Activated naive CD8-positive, alpha-beta T cell treated with anti-CD3 and anti-CD28 coated beads, Interleukin-2, amount 10 ng/mL, durations not matched to agents 7 days and 5 days (primary cell): ENCODE measurements at places on chromosomes 1 and 21. TPM values are rescaled to one million over a fixed set of nuclear protein-coding genes. Genes with fewer than 3 reads are reported as not detected.
A peak's percentile ranks its signal among the peaks of the same experiment; 100 is the strongest.

DNA sequence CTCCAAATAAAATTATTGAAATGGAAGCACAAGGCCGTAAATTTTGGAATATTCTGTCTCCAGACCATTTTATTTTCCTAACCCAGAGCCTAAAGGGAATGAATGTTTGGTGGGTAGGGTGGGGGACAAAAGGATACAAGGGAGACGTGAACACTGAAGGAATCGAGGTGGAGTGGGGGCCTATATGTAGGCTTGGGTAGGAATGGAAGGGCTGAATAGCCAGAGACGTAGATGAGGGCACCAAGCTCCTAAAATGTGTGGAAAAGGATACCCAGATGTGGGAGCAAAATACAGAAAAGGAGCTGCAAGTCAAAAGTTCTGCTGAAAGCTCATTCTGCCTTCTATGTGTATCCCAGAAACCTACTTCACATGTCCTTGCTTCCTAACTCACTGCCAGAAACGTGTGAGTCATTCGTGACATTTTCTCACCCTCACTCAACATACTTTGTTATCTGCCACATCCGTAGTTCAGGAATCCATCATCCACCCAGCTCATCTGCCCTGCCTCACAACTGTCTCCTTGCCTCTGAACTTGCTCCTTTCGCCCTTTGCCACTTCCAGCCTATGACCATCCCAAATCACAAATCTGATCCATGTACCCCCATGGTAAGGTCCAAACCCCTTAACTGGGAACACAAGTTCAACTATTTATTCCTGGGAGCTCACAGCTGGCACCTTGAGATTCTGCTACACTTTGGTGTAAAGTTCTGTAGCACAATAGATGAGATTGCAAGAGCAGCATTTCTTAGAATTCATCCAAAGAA, 84.1 kb upstream of the PRDX6 start:
- DNase-seq: no peak
- H3K4me1 ChIP-seq: no peaks in the 10 kb centered on the region
- H3K27ac ChIP-seq: no peak overlapping the region
- peaks cover 3% of the 10 kb centered on the region for H3K36me3 ChIP-seq
- H3K4me3 ChIP-seq: no peak overlapping the region
- H3K27me3 ChIP-seq: no peaks in the 10 kb centered on the region

GRCh38 chr1:46102769-46103476, 29.5 kb downstream of the PIK3R3 start:
- DNase-seq: no peak
- H3K36me3 ChIP-seq: peaks cover 1% of the 10 kb centered on the region
- no peak overlapping the region for H3K4me3 ChIP-seq
- no peak overlapping the region for H3K27ac ChIP-seq
- peaks cover under 1% of the 10 kb centered on the region for H3K4me1 ChIP-seq

GRCh38 chr1:230163205-230163604, 96.2 kb downstream of the GALNT2 start:
- H3K36me3 ChIP-seq: no peaks in the 10 kb centered on the region
- DNase-seq: no peak
- H3K27ac ChIP-seq: no peak overlapping the region
- H3K27me3 ChIP-seq: no peaks in the 10 kb centered on the region
- H3K4me1 ChIP-seq: peaks cover 7% of the 10 kb centered on the region

Gene CLCNKA
- total RNA-seq: not detected

Gene ATAD3C
- 1.7 TPM for total RNA-seq

Gene KCNA2
- total RNA-seq: 1.6 TPM

Gene FAM151A
- total RNA-seq: not detected

Gene BCAN
- total RNA-seq: not detected

Gene OR2L2
- total RNA-seq: 0.06 TPM

GRCh38 chr1:201663491-201664113, 124.7 kb downstream of the NAV1 start:
- no peak overlapping the region for H3K27ac ChIP-seq
- no peaks in the 10 kb centered on the region for H3K4me1 ChIP-seq
- no peak for DNase-seq
- no peak overlapping the region for H3K4me3 ChIP-seq
- H3K36me3 ChIP-seq: no peaks in the 10 kb centered on the region
- H3K27me3 ChIP-seq: no peaks in the 10 kb centered on the region

- H3K36me3 ChIP-seq: peaks cover 3% of the 10 kb centered on the region
- H3K4me3 ChIP-seq: peak overlapping the region; percentile 97
- no peak for DNase-seq
- H3K4me1 ChIP-seq: peaks cover 25% of the 10 kb centered on the region
- peak overlapping the region; percentile 88 for H3K27ac ChIP-seq
- no peaks in the 10 kb centered on the region for H3K27me3 ChIP-seq
Measured at GRCh38 chr1:202143768-202144401, 652 bp downstream of the ARL8A start.

DNA sequence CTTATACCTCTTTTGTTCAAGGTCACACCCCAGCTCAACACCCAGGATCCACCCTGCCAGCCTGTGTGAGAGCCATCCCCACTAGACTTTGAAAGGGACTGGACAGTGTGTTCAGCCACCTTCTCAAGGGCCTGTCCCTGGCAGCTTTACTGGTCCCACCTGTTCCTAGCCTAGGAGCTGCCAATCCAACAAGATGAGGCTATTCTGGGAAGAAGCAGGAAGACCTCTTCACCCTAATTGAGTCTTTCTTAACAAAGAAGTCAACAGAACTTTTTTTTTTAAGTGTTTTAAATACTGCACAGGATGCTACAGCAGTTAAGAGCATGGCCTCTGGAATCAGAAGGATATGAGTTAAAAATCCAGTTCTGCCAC, 95.8 kb upstream of the HOOK1 start:
- no peak for DNase-seq
- H3K4me1 ChIP-seq: no peaks in the 10 kb centered on the region
- no peaks in the 10 kb centered on the region for H3K27me3 ChIP-seq

Gene CERS2
- 153 TPM for total RNA-seq

GRCh38 chr1:56954664-56955063, 11.2 kb downstream of the C8B start:
- DNase-seq: no peak
- no peaks in the 10 kb centered on the region for H3K4me1 ChIP-seq
- H3K4me3 ChIP-seq: no peak overlapping the region
- no peak overlapping the region for H3K27ac ChIP-seq
- H3K36me3 ChIP-seq: no peaks in the 10 kb centered on the region

GRCh38 chr1:63674238-63674864, 81.1 kb downstream of the PGM1 start:
- no peak for DNase-seq
- H3K27me3 ChIP-seq: no peaks in the 10 kb centered on the region
- H3K4me1 ChIP-seq: peaks cover 3% of the 10 kb centered on the region

DNA sequence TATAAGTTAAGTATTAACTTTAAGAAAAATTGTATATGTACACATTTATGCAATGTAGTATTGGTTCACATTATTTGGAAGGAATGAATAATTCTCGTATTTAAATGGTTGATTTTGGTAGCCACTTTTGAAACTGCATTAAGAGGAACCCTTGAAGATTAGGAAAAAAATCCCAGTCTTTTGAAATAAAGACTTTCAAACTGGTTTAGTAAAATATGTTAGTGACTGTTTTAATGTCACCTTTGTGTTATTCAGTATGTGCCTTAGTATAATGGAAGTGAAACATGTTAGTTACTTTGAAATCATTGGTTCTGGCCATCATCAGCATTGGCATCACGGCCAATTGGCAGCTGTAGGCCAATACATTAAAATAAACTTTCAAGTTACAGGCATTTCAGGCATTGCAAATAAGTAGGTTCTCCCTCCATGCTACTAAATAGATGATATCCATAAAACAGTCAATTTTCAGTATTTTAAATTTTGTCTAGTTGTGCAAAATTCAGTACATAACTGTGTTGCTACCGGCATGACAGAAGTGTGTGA, 4.4 kb downstream of the MIER1 start:
- DNase-seq: no peak
- peak overlapping the region; percentile 91 for H3K27ac ChIP-seq
- H3K27me3 ChIP-seq: no peaks in the 10 kb centered on the region
- peaks cover 16% of the 10 kb centered on the region for H3K36me3 ChIP-seq
- peaks cover 51% of the 10 kb centered on the region for H3K4me1 ChIP-seq

DNA sequence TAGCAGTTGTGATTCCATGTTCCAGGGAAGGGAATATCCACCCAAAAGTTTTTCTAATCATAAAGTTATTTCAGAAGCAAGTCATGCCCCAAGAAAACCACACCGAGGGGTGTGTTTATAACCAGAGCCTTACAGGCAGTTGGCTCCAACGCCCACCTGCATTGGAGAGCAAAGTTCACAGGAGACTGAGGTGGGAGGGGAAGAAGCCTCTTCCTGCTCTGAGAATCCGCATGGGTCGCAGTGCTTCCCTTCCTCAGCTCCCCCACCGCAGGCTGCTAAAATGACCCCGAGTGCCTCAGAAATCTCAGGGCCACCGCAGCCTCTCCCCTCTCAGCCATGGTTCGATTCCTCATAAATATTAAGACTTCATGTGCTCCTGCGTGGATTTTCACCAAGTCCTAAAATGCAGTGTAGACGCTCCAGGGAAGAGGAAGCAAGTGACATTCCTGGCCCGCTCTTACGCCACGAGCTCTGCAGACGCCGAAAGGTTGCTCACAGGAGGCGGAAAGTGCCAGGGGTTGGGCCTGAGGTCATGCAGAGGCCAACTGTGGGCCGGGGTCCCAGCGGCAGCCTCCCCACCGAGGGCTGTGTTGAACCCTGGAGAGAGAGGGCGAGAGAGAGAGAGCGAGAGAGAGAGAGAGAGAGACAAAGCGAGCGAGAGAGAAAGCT, 13.4 kb upstream of the SPSB1 start:
- peaks cover 3% of the 10 kb centered on the region for H3K27me3 ChIP-seq
- H3K4me3 ChIP-seq: peak overlapping the region; percentile 18
- H3K36me3 ChIP-seq: peaks cover 4% of the 10 kb centered on the region

GRCh38 chr1:48619539-48619938, 147.5 kb upstream of the SPATA6 start:
- H3K4me1 ChIP-seq: peaks cover 13% of the 10 kb centered on the region
- H3K27me3 ChIP-seq: peaks cover 22% of the 10 kb centered on the region
- no peak overlapping the region for H3K4me3 ChIP-seq

GRCh38 chr21:44726826-44727225, 15.5 kb upstream of the TSPEAR start:
- peaks cover 39% of the 10 kb centered on the region for H3K27me3 ChIP-seq
- no peaks in the 10 kb centered on the region for H3K36me3 ChIP-seq
- no peak for DNase-seq
- no peak overlapping the region for H3K27ac ChIP-seq
- no peak overlapping the region for H3K4me3 ChIP-seq

Gene DFFA
- total RNA-seq: 31.9 TPM

DNA sequence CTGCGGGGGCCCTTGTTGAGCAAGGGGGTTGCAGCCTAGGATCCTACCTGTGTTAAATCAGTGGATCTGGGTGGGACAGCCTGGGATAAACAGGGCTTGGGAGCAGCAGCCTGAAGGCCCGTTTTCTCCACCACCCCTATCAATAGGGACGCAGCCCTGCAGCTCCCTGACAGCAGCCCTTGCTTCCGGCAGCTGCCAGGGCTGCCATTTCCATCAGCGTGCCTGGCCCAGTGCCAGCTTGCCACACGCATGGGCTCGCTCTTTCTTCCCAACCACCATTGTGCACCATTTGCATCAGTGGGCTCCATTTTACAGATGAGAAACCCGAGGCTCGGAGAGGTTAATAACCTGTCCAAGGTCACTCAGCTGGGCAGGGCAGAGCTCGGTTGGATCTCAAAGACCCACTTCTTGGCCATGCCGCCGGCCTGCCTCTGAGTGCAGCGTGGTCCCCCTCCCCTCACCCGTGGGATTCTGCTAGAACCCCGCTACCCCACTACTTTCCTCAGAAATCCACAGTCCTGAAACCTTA, 3.8 kb downstream of the WNT4 start:
- H3K36me3 ChIP-seq: no peaks in the 10 kb centered on the region
- no peak overlapping the region for H3K27ac ChIP-seq
- no peak for DNase-seq
- H3K4me3 ChIP-seq: no peak overlapping the region

GRCh38 chr1:167472752-167473521, 45.4 kb downstream of the CD247 start:
- peaks cover 57% of the 10 kb centered on the region for H3K4me1 ChIP-seq
- no peaks in the 10 kb centered on the region for H3K27me3 ChIP-seq
- peaks cover 33% of the 10 kb centered on the region for H3K36me3 ChIP-seq
- H3K4me3 ChIP-seq: peak overlapping the region; percentile 41

Gene CFHR1
- not detected for total RNA-seq

- no peak overlapping the region for H3K4me3 ChIP-seq
- H3K27ac ChIP-seq: no peak overlapping the region
- H3K4me1 ChIP-seq: peaks cover 2% of the 10 kb centered on the region
- H3K36me3 ChIP-seq: no peaks in the 10 kb centered on the region
Measured at GRCh38 chr1:44347280-44347679, 7.8 kb downstream of the ERI3 start.

- H3K27me3 ChIP-seq: no peaks in the 10 kb centered on the region
- no peak for DNase-seq
- H3K27ac ChIP-seq: no peak overlapping the region
- H3K4me3 ChIP-seq: no peak overlapping the region
- H3K4me1 ChIP-seq: no peaks in the 10 kb centered on the region
Measured at GRCh38 chr1:74995821-74996220, 138.4 kb upstream of the LHX8 start.

DNA sequence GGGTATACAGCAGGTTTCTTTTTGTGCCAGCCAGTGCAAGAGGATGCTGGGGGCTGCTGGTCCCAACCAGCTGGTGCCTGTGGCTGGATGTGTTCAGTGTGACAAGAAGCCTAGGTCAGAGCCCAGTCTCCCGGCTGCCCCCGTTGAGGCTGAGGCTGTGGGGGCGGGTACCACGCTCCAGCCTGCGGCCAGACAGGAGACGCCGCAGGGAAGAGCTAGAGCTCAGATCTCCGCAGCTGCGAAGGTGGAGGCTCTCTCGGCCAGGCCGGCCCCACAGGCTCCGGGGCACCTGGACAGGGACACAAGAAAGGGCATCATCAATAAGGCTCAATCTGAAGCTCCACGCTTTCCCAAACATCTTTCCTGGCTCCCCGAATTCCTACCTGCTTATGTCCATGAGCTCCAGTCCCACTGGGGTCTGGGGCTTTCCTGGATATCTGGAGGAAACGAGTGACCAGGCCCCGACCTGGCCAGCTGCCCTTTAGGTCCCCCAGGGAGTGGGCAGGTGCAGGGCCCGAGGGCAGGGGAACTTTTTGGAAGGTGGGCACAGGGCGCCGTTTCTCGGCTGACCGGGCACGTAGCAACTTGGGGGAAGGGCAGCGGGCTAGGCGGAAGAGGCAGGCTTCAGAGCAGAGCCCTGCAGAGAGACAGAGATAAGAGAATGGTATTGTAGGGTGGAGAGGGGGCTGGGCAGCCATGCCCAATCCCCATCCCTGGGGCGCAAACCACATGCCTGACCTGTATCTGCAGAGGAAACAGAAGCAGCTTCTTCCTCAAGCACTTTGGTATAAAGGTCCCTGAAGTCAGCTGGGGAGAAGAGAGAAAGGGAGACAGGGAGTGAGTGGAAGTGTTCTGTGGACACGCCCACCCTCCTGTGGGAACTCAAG, 7.4 kb downstream of the ENTREP3 start:
- no peak for DNase-seq
- no peak overlapping the region for H3K27ac ChIP-seq
- H3K4me3 ChIP-seq: no peak overlapping the region

DNA sequence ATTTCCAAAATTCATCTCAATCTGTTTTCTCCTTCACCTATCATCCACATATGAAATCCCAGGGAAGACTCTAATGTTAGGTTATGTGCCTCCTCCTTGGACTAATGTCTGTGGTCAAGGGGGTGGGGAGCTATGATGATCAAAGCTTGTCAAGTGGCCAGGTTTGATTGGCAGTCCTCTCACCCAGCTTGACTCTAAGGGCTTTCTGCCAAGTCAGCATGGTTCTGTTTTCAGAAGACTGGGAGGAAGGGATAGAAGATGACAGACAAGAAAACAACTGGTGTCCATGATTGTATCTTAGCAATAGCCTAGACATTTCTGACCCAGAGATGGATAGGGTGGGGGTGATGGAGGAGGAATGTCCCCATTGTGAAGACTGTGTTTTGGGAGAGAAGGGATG, 9.1 kb upstream of the THEM5 start:
- no peaks in the 10 kb centered on the region for H3K36me3 ChIP-seq
- peaks cover 3% of the 10 kb centered on the region for H3K27me3 ChIP-seq
- no peak for DNase-seq

Gene TTC4
- 19.6 TPM for total RNA-seq
